ENCODE measurements at places on chromosomes 6 and 20. TPM values are rescaled to one million over a fixed set of nuclear protein-coding genes. Genes with fewer than 3 reads are reported as not detected.

GRCh38 chr6:104229057-104229456 is 630.7 kb downstream of the HACE1 start:
- DNase-seq, result no peak

PAK5 gene
- total RNA-seq, result 0.18 TPM

CLPSL2 gene
- total RNA-seq, result not detected

DNA sequence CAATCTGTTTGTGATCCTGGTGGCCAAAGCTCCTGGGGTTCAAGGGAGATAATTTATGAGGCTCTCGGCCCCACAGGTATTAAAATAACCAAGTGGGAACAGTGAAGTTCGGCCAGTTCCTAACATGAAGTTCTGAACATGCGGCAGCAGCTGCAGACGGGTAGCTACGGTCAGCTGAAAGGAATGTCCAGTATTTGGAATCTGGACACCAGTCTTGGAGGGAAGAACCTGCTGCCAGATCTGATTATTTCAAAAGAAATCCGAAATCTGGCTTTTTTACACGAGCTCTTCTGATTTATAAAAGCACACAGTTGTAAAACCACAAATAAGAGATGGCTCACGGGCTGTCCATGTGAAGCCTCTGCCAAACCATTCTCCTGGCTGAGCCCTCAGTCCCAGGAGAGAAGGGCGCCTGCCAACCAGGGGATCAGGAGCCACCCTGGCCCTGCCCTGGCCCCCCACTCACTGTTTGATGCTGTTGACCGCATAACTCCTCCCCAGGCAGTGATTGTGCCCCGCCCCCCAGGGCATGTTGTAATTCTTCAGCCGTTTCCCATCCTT is 28.2 kb upstream of the KCNB1 start:
- peak; percentile 81 for DNase-seq

ZNF334 gene
- total RNA-seq, result 9.0 TPM

All from sciatic nerve (tissue), 2 donors.